Kidney glomerular epithelial cell (primary cell): ENCODE measurements at places on chromosomes 2 and 18.

DNA sequence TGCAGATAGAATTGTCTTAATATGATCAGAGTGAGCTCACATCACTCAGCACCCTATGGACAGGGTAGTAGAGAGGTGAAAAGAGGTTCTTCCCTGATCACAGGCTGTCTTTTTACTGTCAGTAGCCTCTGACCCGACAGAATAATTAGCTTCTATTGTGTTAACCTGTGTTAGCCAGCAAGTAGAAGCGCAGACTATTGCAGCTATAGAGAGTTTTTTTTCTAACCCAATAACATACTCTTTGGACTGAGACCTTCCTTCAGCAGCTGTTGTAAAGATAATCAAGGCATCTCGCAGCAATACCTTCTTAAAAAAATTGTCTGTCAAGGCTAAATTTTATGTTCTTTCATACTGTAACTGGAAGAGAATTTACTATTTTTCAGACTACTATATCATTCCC lies 670.4 kb downstream of the ADCYAP1 start:
- no peak for DNase-seq

GRCh38 chr2:65397122-65397521 lies 35.3 kb downstream of the SPRED2 start:
- no peak for DNase-seq

- DNase-seq: no peak
These were observed 58.7 kb downstream of the ASXL2 start for GRCh38 chr2:25819597-25820039.

DNA sequence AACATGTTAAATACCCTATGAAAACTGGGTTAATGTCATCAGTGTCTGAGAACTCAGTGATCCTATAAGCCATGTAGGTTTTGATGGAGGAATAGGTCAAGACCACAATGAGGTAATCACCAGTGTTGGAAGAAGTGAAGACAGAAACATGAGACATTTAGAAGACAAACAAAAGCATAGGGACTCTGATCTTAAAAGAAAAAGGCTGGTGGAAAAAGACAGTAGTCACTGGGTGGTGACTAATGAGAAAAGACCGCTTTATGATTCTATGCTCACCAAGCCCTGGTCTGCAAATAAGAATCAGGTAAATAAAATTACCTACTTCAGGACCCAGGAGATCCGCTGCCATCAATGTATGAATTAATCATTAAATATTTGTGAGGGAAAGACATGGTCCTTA lies 271.9 kb downstream of the GPD2 start:
- no peak for DNase-seq

- no peak for DNase-seq
These were observed 37.4 kb upstream of the ANKRD62 start for GRCh38 chr18:12056034-12056883.

DNA sequence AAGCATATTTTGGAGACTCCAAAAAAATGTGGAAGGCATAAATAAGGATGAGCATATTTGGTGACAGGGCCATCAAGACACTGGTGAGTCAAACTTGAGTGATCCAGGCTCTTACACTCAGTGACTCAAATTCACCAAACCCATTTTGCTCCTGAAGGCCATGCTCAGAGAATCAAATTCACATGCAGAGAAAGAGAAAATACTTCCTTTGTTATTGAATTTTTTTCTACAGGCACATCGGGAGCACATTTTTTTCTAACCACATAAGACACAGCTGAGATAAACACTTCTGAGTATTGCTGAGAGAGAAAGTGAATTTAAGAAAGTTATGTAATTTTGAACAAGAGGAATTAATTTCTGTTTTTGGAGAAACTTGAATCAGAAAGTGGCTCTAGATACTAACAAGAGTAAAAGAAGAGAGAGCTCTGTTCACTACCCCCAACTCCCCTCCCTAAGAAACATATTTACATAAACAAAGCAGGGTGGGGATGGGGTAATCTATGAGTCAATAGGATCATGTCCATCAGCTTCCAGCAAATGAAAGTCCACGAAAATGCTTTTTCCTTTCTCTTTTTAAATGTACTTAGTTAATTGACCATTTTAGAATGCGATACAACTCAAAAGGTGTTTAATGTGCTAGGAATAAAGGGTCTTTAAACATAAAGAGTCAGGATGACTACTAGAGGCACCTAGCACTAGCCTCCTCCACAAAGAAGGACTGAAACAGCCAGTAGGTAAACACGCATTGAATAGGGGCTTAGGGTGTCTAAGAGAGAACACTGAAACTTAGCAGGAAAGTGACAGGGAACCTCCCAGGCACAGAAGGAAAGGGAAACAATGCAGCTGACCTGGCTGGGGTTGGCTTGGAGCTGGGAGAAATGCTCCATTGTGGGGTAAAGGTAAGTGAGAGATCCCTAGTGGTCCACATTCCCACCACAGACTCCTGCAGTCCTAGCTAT lies 152.3 kb downstream of the KCNE4 start:
- DNase-seq: no peak

GRCh38 chr18:39913672-39914366 lies 2041.2 kb upstream of the PIK3C3 start:
- DNase-seq: no peak

GRCh38 chr2:240936106-240936505 lies 30.0 kb downstream of the CROCC2 start:
- no peak for DNase-seq

- no peak for DNase-seq
These were observed 19.3 kb downstream of the GPR55 start for GRCh38 chr2:230905448-230906421.

- DNase-seq: no peak
These were observed 57.3 kb upstream of the CREB1 start for GRCh38 chr2:207472343-207473048.

DNA sequence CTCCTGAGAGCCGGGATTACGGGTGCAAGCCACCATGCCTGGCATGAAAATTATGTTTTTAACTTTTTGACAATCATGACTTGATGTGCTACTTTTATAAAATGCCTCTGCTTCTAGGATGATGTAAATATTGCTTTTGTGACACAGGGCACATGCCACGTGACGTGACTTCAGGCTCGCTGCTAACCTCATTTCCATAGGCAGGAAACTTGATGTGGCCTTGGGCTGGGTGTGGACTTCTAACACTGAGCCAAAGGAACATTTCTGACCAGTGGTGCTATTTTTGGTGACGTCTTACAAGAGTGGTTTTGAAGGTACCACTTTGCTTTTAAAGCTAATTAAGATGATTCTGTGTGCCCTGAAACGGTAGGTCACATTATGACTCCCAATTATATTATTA lies 34.2 kb upstream of the THOC1 start:
- DNase-seq: no peak

DNA sequence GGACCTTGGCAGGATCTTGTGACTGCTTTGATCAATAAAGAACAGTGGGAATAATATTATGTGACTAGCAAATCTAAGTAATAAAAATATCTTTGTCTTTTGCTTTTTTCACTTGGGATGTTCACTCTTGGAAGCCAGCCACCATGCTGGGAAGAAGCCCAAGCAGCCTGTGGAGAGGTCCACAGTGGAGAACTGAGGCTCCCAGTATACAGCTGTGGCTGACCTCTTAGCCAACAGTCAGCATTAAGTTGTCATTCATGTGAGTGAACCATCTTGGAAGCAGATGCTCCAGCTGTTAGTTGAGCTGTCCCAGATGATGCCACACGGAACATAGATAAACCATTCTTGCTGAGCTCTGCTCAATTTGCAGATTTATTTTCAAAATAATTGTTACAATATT lies 160.0 kb downstream of the OSR1 start:
- DNase-seq: no peak

GRCh38 chr2:199458009-199458805 lies 468 bp upstream of the SATB2 start:
- no peak for DNase-seq

- DNase-seq: no peak
These were observed 322.8 kb downstream of the STK39 start for GRCh38 chr2:167924556-167924955.

- DNase-seq: no peak
These were observed 306.1 kb downstream of the NOL4 start for GRCh38 chr18:33918571-33918970.

- no peak for DNase-seq
These were observed 70.3 kb upstream of the SNTG2 start for GRCh38 chr2:880201-880970.

DNA sequence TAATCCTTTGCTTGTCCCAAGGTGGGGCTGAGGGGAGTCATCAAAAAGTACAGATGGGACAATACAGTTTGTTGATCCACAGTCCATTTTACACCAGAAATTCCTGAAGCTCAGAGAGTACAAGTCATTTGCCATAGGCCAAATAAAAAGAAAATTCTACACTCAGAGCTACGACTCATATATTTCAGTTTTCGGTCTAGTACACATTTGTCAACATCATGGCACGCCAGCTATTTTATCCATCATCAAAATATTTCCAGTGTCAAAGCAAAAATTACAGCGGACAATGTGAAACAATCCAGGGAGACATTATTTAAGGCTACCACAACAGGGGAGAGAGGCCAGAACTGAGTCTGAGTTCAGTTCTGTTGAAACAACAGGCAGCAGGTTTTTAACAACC lies 587.5 kb upstream of the DSEL start:
- peak; percentile 41 for DNase-seq

DNA sequence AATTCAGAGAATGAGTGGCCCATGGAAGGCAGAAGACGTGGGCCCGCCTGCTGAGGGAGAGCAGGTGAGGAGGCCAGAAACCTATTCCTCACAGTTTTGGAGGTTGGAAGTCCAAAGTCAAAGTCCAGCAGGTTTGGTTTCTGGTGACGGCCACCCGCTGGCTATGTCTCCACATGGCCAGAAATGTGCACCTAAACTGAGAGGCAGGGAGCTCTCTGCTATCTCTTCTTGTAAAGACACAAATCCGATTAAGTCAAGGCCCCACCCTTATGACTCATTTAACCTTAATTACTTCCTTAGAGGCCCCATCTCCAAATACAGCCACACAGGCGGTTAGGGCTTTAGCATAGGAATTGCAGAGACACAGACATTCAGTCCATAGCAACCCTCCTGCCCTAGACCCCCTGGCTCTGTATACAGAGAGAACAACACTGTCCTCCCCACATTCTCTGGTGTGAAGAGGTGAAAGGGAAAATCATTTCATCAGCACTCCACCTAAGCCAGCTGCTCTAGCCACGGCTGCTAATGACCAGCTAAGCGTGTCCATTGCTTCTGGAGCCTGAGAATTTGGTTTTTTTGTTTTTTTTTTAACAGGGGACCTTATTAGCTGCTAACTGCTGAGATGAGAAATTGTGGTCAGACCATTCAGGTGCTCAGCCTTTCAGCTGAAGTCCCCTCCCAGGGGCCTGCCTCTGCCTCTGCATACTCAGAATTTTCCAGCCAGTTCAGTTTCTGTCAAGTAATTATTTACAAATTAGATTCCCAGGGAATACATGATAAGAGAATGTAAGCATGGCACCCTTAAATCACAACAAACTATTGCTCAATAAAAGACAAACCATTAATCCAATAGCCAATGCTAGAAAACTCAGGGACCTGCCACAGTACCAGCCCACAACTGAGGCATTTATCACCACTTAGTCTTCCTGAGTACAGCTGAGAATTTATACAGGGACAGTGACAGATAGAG lies 368.7 kb upstream of the ID2 start:
- DNase-seq: peak; percentile 43

GRCh38 chr2:128513961-128514283 lies 195.3 kb upstream of the HS6ST1 start:
- DNase-seq: no peak

DNA sequence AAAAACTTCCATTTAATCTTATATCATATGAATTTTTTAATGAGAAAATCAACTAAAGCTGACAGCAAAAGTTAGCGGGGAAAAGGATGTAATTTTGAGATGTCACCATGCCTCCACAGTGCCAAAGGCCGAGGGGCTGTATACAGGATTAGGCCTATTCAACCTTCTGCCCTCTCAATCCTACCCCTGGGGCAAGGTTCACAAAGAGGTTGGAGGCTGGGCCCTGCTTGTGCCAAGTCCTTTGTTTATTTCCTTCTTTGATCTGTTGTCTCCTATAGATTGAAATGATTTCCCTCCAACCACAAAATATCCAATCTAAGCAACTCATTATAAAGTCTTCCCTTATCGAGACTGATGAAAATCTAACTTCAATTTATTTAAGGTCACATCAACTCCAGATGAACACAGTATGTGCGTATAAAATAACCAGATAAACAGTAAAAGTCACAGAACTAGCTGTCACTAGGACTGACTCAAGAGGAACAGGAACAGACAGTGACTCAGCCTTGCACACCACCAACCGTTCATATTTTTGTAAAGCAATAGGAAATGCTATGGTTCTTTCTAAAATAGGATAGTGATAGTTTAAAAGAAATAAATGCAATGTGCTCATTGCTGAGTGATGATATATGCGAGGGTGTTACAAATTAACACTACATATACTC lies 95.8 kb downstream of the SLC25A12 start:
- peak; percentile 10 for DNase-seq

GRCh38 chr18:27605107-27605834 lies 420.2 kb upstream of the CHST9 start:
- peak; percentile 78 for DNase-seq

GRCh38 chr2:81942136-81942680 lies 1637.7 kb upstream of the LRRTM1 start:
- no peak for DNase-seq

- DNase-seq: no peak
These were observed 6.2 kb upstream of the ALPG start for GRCh38 chr2:232400256-232401015.

DNA sequence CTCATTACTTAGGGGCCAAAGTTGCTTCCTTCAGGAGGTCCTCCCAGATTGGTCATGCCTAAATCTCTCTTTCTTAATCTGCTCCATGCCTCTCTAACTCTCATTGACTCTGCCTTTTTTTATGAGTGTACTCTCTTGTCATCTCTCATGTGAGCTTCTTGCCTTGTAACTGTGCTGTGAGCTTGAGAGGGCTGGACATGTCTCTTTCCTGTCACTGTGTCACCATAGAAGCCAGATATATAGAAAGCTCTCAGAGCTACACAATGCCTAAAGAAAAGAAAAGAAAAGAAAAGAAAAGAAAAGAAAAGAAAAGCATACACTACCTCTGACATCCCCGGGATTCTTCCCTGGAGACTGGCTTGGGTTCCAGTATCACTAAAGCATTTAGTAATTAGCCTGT lies 161.5 kb upstream of the SKOR2 start:
- DNase-seq: no peak

DNA sequence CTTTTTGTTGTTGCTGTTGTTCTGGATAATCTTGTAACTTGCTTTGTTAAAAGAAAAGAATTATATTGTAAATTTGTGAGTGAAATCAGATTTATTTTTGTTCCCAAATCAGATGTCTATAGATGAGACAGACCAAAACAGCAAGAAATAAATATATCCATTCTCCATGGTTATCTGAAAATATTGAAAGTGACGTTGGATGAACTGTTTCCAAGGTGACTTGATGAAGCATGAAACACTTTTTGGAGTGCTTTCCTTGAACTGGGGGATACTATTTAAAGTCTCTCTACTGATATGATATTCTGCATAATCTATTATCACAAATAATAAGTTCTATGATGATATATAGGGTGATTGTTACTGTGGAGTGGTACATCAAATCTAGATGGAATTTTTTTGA lies 315.4 kb upstream of the THUMPD2 start:
- DNase-seq: no peak
